Activated T-helper 2 cell treated with anti-CD3 and anti-CD28 coated beads, Interferon-gamma antibody, Interleukin-2, Interleukin-4, amounts not matched to agents 10 μg/mL and 5 μg/mL and 100 μg/mL, durations not matched to agents 14 hours and 24 hours and 36 hours (primary cell): ENCODE measurements at places on chromosomes 2 and 18.
A peak's percentile ranks its signal among the peaks of the same experiment; 100 is the strongest.

- DNase-seq = no peak
These were observed 149.5 kb upstream of the ZEB2 start for GRCh38 chr2:144669196-144669987.

DNA sequence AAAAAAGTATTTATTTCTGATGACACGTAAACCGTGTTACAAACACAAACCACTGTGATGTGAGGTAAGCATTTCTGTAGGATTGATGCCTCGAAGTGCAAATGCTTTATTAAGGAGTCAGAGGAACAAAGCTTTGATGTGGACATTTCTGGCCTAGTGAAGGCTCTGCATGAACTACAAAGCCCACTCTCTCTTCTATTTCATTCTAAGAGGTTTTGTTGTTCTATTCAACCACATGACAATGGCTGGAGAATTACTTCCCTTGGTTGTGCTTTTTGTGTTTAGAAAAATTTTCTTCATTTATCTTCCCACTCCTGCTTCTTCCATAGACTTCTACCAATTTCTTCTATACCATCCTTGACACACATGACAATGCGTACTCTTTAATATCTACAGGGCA is 125.7 kb upstream of the CCDC195 start:
- no peak for DNase-seq

DNA sequence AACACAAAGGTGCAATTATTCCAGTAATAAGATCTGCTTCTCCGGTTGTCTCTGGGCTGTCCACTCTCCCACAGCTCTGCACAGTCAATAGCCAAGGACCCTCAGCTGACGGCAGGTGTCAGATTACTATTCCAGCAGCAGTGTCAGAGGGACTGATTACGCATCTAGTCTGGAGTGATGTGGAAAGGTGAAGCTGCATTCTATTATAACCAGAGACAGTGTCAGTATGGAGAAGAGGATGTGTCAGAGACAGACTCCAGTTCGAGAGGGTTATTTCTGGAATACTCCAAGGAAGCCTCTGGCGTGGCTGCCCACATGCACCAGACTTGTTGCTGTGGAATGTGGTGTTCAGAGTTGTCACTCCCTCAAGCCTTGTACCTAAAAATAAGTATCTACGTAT is 163.6 kb upstream of the TMEM200C start:
- no peak for DNase-seq

GRCh38 chr18:78363556-78364387 is 615.8 kb upstream of the SALL3 start:
- no peak for DNase-seq

DNA sequence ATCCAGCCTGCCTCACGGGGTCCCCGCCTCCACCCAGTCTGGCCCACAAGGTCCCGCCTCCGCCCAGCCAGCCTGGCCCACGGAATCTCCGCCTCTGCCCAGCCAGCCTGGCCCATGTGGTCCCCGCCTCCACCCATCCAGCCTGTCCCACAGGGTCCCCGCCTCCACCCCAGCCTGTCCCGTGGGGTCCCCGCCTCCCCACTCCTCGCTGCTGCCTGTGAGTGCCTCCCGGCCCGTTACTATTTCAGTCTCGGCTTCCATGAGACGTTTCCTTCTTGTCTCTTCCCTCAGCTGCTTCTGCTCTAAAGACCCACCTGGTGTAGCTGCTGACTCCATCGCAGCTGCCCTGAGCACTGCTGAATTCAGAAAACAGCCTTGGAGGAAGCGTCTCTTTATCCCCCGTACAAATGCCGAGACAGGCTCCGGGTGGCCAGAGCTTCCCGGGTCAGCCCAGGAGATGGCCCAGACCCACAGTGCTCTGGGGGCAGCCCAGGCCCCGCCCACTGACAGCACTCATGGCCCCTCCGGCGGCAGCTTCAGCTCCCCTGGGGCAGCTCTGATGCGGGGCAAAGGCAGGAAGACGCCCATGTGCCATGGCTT is 69.8 kb downstream of the NFATC1 start:
- no peak for DNase-seq

GRCh38 chr18:76518123-76518859 is 23.2 kb upstream of the ZNF516 start:
- no peak for DNase-seq

DNA sequence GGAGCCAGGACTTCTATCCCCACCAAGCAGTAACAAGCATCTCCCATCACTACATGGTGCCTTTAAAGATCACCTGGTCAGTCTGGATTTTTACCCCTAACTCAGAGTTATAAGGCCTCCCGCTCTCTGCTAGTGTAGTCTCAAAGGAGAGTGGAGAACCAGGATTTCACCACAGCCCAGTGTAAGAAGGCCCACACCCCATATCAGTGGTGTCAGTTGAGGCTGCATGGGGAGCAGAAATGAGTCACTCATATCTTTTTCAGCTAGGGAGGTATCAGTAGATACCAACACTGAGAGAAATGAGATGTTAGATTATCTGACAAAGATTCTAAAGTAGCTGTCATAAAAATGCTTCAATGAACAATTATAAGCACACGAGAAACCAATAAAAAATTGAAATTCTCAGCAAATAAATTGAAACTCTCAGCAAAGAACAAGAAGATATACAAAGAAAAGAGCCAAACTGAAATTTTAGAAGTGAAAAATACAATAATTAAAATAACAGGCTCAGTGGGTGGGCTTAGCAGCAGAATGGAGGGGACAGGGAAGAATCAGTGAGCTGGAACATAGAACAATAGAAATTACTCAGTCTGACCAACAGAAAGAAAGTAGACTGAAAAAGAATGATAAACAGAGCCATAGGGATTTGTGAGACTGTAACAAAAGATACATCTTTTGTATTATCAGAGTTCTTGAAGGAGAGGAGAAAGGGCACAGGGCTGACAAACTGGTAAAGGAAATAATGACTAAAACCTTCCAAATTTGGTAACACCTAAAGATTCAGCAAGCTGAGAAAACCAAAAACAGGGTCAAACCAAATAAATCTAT is 257.7 kb downstream of the ANAPC1 start:
- DNase-seq = peak; percentile 22

DNA sequence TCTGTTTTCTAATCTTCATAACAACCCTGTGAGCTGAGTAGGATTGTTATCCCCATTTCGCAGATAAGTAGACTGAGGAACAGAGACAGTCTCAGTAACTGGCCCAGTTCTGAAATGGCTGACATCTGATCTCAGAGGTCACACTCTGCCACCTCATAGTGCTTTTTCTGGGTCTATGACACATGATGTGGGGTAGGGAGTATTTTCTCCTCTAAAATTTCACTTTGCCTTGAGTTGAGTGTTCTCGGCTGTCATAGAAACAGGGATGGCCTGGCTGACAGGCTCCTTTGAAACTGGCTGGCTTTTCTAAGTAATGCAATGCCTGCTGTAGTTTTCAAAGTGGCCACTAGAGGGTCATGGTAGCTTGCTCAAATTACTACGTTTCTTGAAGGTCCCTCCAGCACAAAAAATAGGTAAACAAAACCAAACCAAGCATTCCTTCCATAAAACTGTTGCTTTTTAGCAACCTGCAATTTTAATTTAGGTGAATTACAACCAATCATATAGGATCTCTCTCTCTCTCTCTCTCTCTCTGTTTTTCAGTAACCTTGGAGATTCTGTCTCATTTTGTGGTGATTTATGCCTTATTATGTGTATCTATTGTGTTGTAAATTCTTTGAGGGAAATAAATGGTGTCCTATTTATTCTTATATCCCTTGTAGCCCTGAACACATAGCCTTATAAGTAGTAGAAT is 84.2 kb upstream of the TTN start:
- DNase-seq = peak; percentile 38

- DNase-seq = no peak
These were observed 31.7 kb downstream of the NGEF start for GRCh38 chr2:232981356-232981755.

DNA sequence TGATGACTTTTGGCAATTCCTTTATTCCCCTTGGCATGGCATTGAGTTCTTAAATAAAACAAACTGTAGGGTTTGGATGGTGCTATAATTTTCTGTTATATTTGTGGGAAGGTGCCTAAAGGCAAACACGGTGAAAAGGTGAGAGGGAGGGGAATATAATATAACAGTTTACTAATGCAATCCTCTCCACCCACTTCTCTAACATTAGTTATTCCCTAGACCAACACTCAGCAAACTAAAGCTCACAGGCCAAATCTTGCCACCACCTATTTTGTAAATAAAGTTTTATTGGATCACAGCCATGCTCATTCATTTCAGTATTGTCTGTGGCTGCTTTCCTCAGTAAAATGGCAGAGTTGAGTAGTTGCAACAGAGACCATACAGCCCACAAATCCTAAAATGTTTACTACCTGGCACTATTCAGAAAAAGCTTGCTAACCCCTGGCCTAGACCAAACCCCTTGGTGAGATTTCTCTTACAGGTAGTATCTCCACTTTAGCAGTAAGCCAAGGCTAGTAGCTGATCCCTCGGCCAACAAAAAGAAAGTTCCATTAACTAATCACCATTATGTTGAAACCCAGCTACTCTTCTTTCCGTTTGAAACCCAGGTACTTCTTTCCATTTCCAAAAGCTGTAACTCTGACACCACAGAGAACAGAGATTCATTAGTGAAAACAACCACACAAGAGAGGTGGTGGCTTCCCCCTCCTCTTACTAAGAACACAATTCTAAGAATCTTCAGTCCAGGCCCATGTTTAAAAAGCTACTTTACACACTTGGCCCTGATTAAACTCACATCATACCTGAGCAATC is 136.1 kb upstream of the CHAC2 start:
- no peak for DNase-seq

- no peak for DNase-seq
These were observed 99.4 kb upstream of the CDC42EP3 start for GRCh38 chr2:37770797-37771196.

- DNase-seq = no peak
These were observed 95.9 kb upstream of the SPTBN1 start for GRCh38 chr2:54360055-54360792.

DNA sequence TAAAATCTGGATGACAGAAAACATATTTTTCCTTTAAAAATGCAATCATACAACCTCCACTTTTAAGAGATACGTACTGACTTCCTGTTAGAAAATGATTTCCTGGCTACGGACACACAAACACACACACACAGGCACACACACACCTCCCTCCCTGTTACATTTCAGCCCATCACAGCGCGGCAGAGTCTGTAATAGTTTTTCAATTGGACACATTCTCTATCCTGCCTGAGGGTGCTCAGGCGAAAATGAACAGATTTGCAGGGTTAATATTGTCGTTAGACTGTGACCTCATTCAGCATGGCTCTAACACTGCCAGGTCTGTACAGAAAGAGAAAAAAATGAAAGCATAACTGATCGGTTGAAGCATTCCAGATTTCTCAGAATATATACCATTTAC is 45.0 kb downstream of the KCTD1 start:
- DNase-seq = no peak

- DNase-seq = no peak
These were observed 180.5 kb downstream of the DIS3L2 start for GRCh38 chr2:232142049-232142448.

GRCh38 chr2:121613774-121614173 is 35.5 kb downstream of the CLASP1 start:
- DNase-seq = no peak

GRCh38 chr2:62660582-62661262 is 44.8 kb upstream of the EHBP1 start:
- no peak for DNase-seq

DNA sequence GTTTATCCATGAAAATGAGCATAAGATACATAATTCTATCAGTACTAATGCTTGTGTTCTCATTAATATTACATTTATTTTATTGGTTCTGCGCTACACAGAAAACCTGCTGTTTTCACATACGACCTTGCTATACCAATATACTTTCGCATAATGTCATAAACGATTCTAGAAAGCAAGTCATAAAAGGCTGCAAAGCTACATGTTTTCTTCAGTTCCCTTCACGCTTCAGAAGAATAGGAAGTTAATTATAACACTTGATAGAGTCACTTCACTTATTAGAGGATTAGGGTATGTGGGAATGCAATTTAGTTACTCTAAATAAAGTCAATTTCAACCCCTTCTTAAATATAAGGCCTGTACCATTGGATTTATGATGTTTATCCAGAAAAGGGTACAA is 29.0 kb downstream of the PSME4 start:
- no peak for DNase-seq

- no peak for DNase-seq
These were observed 49.3 kb upstream of the PAX8 start for GRCh38 chr2:113328043-113328442.

- no peak for DNase-seq
These were observed 82.2 kb upstream of the HDAC4 start for GRCh38 chr2:239482778-239483712.

GRCh38 chr2:64311948-64312621 is 141.9 kb upstream of the LGALSL start:
- DNase-seq = no peak

- no peak for DNase-seq
These were observed 17.2 kb downstream of the GPC1 start for GRCh38 chr2:240452462-240453256.

DNA sequence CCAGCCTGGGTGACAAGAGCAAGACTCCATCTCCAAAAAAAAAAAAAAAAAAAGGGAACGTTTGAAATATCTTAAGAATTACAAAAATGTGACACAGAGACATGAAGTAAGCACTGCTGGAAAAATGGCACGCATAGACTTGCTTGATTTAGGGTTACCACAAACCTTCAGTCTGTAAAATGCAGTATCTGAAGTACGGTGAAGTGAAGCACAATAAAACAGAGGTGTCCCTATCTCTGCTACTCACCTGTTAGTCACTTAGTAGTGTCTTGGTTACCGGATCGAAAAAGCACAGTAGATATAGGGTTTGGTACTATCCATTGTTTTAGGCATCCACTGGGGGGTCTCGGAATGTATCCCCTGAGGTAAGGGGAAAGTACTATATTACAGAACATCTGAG is 11.6 kb upstream of the GREB1L start:
- no peak for DNase-seq

DNA sequence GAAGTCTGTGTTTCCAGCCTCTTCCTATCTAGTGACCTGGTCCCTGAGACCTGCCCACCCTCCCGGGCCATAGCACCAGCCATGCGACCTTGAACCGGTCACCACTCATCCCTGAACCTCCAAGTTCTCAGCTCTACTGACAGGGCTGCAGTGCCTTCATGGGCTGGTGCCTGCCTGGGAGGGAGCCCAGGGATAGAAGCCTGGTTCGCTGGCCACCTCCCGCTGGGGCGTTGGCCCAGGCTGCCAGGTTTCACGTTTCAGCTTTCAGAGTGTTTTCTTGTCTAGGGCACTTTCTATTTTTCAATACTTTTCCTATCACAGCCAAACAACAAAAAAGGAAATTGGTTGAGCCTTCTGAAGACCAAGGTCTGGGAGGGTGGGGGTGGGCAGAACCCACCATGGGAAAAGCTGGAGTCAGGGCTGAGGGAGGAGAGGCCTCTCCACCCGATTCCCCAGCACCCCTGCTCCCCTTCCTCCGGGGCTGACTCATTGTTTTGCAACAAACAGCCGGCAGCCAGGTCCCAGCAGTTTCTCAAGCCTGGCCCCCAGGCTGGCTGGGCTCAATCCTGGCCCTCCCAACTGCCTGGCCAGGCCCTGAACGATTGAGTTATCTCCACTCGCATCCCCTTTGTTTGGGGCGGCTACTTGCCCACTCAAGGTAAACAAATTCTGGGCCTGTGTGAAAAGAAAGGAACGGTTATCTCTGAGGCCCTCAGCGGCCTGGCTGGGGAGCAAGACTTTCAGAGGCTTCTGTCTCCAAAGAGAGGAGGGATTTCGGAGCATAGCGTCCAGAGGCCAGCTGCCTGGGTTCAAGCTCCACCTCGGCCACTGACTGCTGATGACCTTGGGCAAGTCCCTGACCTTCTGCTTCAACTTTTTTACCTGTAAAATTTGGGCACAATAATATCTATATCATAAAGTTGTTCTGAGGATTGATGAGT is 47.5 kb downstream of the ZFP36L2 start:
- DNase-seq = no peak
